Fibroblast of the aortic adventitia (primary cell): ENCODE measurements at places on chromosomes 3 and 15.

DNA sequence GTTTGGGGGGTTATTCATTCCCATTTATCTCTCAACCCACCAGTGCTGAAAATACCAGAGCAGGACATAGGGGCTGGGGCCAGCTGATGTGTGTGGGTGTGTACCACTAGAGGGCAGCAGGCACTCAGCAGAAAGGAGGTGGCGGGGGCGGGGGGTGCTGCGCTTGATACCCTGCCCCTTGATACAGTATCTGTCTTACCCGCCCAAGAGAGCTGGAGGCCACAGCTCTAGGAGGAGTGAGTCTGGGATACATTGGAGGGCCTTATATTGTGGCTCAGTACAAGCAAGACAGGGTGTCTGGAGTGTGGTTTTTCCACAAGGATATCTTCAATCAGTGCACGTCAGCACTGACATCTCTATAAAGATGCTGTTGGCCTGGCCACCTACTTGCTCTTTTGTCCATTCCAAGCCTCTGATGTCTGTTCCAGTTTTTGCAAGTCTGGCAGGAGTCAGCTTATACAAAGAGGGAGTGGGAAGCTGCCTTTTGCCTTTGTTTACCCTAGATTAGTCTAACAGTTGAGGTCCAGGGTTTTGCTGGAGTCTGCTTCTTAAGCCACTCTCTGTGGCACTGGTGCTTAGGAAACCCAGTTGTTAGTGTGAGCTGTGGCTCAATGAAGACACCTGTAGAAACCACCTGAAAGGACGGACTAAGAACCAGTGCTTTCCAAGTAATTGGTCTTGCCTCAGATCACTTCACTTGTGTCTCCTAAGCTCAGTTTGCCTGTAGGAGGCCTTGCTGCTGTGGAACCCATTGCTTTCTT lies 1.5 kb upstream of the RBM15B start:
- DNase-seq = peak; percentile 43

GRCh38 chr15:34043813-34044212 lies 4.8 kb upstream of the AVEN start:
- no peak for DNase-seq

- DNase-seq = no peak
Observed at GRCh38 chr3:76495216-76495615, 544.7 kb upstream of the ROBO2 start.

GRCh38 chr3:21920421-21920861 lies 169.4 kb upstream of the ZNF385D start:
- peak; percentile 71 for DNase-seq

- DNase-seq = no peak
Observed at GRCh38 chr3:105093371-105094252, 273.1 kb upstream of the ALCAM start.

DNA sequence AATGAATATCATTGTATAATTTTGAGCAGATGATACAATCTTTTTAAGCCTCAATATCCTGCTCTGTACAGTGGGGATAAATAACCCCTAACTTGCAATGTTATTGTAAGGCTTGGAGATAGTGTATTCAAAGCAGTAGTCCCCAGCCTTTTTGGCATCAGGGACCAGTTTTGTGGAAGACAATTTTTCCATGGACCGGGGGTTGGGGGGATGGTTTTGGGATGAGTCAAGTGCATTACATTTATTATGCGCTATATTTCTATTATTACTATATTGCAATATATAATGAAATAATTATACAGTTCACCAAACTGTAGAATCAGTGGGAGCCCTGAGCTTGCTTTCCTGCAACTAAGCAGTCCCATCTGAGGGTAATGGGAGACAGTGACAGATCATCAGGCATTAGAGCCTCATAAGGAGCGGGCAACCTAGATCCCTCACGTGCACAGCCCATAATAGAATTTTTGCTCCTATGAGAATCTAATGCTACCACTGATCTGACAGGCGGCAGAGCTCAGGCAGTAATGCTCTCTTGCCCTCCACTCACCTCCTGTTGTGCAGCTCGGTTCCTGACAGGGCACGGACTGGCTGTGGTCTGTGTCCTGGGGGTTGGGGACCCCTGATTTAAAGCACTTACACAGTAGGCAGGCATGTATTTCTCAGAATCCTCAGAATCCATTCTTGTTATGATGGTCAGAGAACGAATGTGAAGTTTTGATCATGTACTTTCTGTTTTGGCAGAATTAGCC lies 102.2 kb downstream of the PTPRG start:
- DNase-seq = no peak

- peak; percentile 69 for DNase-seq
Observed at GRCh38 chr3:47347217-47347801, 33.5 kb upstream of the PTPN23 start.

- no peak for DNase-seq
Observed at GRCh38 chr3:46107682-46108081, 80.4 kb upstream of the XCR1 start.

DNA sequence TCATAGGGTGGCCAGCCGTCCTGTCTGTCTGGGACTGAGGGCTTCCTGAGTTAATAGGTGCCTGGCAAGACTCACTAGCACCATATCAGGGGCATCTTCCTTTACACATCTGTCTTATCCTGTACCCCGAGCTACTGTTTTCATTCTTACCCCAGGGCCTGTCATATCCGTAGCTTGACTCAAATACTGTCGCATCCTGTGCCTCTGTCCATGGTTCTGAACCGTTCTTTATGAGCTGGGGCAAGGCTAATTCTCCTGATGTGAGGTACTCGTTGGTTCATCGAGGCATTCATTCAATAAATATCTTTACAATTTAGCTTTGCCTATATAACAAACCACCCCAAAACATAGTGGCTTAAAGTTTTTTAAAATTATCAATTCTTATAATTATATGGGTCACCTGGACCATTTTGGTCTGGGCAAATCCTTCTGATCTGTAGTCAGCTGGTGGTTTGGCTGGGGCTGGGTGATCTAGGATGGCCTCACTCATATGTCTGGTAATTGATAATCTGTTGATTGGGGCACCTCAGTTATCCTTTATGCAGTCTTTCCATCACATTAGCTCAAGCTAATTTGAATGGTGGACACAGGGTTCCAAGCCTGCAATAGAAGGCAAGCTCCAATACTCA lies 121.2 kb downstream of the TLE3 start:
- peak; percentile 54 for DNase-seq

DNA sequence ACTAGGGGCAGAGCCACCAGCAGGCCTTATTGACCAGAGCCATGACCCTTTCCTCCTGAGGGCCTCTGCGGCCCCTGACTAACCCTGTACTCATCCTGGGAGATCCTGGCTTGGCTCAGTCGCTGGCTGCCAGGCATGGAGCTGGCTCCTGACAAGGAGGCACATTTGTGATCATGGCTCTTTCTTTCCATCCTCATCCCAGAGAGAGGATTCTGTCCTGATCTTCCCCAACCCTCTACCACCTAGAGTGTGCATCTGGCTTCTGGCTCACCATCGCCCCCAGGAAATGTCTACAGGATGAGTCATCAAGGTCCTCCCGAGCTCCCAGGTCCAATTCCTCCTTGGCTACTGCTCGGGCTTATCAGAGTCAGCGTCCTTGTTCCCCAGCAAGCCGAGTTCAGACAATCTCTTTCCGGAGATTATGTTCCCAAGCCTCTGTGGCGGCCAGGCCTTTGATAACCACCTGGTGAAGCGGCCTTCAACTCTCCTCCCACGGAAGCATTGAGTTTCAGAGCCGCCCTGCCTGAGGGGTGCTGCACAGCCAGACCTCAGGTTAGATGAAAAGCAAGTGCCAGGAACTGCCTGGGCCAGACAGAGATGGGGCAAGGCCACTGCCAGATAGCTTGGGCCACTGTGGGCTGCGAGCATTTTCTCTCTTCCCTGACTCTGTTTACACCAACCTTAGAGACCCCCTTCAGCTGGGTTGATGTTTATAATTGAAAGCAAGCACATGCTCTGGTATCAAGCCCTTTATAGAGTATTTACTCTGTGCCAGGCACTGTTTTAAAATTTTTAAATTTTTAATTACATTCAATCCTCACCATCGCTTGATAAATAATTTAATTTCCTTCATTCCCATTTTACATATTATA lies 44.3 kb upstream of the MRPS22 start:
- DNase-seq = peak; percentile 67

DNA sequence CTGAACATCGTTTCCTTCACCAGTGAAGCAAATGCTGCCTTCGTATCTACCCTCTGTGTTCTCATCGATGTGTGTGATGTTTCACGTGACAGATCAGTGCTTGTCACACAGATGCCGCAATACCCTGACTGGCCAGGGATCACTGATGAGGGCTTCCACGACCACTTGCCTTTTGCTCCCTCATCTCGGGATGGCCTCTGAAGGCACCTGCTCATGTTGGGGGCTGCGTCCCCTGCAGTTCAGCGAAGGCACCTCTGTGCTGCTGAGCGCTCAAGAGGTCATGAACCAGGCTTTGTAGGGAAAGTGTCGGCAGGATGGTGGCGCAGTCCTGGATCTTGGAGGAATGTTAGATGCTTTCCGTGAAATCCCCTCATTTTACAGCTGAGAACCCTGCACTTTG lies 79.2 kb upstream of the KLF13 start:
- no peak for DNase-seq

DNA sequence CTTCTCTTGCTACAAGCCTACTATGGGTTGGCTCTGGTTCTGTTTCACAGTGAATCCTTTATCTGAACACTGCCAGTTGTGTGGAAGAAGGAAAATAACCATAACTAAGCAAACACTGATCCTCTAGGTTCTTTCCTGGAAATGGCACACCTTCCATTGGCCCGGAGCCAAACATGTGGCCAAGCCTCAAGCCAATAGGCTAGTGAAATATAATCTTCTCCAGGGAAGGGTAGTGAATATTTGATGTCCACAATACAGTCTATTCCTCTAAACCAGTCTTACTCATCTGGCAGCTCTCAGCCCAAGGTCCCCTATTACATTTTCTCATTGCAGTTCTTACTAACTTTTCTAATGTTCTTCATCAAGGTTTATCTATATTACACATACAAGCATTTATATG lies 921.3 kb downstream of the TUSC7 start:
- DNase-seq = peak; percentile 34

DNA sequence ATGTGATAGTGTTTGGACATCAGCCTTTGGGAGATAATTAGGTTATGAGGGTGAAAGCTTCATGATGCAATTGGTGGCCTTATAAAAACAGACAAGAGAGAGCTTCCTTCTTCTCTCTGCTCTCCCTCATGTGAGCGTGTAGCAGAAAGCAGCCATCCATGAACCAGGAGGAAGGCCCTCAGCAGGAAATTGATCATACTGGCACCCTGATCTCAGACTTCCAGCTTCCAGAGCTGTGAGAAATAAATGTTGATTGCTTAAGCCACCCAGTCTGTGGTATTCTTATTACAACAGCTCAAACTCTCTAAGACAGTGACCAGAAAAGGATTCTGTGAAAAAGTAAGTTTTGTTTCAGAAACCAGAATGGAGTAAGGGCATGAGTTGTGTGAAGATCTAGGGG lies 13.3 kb downstream of the STAC start:
- peak; percentile 16 for DNase-seq

GRCh38 chr15:22243440-22244130 lies 163.3 kb downstream of the OR4M2 start:
- DNase-seq = no peak

- DNase-seq = peak; percentile 94
Observed at GRCh38 chr3:171770689-171771620, 39.3 kb downstream of the PLD1 start.

DNA sequence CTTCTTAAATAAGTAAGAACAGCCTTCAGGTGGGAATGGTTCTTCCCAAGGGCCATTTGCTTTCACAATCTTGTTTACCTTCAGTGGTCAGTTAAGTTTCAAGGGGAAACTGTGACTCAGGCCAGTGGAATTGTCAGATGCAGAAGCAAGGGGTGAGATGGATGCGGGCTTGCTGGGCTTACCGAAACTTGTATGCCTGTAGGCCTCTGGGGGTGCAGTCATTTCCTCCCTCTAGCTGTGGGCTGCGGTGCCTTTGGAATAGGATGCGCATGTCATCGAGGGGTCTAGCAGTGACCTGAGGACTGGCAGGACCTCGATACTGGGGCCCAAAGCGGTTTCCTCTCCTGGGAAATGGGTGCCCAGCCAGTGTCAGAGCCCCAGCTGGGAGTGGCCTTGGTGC lies 121.6 kb downstream of the EEFSEC start:
- peak; percentile 75 for DNase-seq

- DNase-seq = no peak
Observed at GRCh38 chr3:194000100-194000499, 135.8 kb upstream of the HES1 start.
